Bronchial epithelial cell (primary cell): ENCODE measurements at places on chromosomes 1 and 21.
A peak's percentile ranks its signal among the peaks of the same experiment; 100 is the strongest.

DNA sequence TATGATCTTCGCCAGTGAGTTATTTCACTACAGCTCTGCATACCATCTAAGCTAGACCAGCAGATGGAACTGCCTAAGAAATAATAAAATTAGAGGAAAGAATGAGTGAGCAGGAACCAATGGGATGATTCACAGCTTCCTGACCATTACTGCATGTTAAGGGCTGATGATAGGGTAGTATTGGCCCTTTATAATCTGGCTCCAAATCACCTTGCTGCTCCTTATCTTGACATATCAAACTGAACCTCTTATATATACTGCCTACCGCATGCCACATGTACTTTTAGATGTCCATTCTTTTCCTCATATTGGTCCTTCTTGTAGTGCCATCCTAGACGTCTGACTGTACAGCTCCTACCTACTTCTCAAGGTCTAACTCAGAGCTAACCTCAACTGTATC is 524.4 kb downstream of the DPYD start:
- peak; percentile 12 for DNase-seq

GRCh38 chr1:152188673-152189591 is 29.9 kb upstream of the RPTN start:
- peak; percentile 61 for DNase-seq

GRCh38 chr1:31703431-31704270 is at the start of gene COL16A1:
TSS of gene COL16A1 (minus strand) at chr1:31704017. CDS start at chr1:31702193, 1,824 bp downstream.
- DNase-seq = peak; percentile 52

GRCh38 chr1:13702425-13703127 is 2.6 kb downstream of the PRDM2 start:
- DNase-seq = no peak

DNA sequence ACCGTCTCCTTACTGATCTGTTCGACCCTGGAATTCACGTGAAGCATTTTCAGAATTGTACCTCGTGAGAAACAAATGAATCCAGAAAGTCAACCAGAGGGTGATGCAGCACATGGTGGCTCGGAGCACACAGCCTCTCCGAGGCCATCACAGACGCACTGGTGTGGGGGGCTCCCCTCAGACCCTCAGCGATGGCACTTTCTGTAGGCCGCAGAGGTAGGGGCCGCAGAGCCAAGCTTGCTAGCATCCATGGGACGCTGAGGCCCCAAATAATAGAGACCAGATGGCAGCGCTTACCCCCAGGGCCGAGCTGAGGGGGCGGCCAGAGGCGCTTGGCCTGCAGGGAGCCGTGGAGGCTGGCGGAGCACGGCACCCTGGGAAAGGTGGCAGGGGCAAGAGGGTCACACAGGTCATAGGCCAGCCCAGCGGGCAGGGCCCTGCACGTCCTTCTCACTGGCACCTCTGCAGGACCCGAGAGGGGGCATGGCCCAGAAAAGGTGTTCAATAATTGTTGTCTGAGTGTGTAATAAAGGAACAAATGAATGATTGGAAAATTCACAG is 28.1 kb upstream of the COL6A2 start:
- no peak for DNase-seq

GRCh38 chr1:200038981-200039848 is 11.7 kb downstream of the NR5A2 start:
- no peak for DNase-seq

GRCh38 chr21:38769191-38769780 is 36.4 kb upstream of the ETS2 start:
- DNase-seq = no peak

DNA sequence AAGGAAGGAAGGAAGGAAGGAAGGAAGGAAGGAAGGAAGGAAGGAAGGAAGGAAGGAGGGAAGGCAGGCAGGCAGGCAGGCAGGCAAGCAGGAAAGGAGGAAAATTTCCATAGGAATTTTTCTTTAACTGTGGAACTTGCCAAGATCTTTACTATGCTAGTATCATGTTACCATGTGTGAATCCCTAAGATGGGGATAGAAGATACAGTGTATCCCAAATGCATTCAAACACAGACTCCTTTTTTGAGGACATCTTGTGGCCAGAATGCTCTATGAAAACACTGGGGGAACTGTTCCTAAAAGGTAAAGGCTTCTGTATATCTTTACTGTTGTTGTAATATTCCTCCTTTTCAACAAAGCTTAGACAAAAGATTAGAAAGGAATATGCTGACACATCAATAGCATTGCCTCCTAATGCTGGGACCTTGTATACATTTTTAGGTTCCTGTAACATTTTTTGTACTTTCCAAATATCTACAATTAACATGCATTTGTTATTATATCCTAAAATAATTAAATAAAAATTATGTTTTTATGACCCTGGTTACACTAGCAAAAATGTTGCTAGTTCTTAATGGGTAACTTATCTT is 20.6 kb downstream of the CCDC190 start:
- DNase-seq = no peak

DNA sequence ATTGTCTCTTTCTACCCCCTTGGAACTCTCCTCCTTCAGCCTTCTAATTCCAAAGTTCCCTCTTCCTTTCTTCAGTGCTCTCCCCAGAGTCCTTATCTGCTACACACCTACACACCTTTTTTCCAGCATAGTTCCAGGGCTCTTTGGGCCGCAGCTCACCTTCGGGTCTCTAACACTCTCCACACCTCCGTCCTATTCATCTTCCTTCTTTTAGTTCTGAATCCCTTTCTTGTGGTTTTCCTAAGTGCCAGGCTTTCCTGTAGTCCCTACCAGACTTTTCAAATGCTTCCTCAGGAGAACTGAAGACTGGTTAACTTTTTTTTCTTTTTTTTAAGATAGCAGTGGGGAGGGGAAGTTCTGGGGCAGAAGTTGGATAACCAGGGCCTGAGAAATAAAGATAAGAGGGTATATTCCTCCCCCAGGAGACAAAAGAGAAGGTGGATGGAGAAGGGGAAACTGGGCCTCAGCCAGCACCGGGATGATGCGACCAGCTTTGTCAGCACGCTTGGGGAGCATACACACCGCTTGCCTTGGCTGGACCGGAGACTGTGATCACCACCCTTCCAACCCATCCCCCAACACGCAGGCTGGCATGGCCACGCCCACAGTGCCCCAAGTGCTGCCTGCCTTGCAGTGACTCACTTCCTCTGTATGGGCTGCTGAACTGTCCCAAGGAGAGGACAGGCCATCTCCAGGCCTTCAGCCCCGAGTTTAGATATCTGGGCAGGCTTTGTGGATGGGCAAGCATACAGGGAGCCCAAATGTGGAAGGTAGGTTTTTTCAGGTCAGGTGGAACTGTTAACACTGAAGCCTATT is 2.5 kb upstream of the CERS2 start:
- DNase-seq = peak; percentile 85

GRCh38 chr1:243286409-243287122 is 30.7 kb downstream of the SDCCAG8 start:
- DNase-seq = peak; percentile 27

- DNase-seq = no peak
These were observed 160.2 kb downstream of the HIVEP3 start for GRCh38 chr1:41758500-41758899.

DNA sequence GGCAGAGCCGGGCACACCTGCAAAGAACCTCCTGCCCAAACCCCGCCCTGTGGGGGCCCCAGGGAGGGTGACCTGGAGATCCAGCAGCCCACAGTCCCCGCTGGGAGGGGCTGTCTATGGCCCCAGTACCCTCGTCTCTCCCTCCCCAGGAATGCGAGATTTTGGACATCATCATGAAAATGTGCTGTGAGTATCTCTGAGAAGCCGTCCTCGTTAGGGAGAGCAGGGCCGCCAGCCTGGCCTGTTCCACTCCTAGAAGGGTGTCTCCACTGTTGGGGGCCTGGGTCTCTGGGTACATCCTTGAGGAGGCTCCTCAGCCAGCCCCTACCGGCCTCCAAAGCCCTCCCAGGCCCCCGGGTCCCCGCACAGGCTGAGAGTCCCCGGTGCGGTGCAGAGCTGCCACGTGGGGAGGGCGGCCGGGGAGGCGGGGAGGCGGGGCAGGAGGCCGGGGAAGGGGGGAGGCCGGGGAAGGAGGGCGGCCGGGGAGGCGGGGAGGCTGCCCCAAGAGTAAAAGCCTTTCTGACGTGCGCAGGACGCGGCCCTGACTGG is 18.7 kb downstream of the COL6A1 start:
- DNase-seq = no peak

DNA sequence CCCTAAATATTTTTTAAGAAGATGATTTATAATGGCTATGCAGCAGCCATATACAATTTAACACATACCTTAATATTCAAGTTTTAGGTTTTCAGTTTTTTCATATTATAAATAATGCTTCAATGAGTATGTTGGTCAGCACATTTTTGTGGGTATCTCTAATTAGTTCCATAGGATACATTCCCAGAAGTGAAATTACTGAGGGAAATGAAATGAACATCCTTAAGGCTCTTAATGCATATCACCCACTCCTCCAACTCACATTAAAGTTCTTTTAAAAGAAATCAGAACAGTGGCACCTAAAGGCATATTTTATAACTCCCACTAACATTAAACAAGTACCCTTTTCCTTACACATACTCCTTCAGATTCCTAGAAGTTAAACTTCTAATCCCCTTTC is 56.1 kb downstream of the EYA3 start:
- DNase-seq = no peak

GRCh38 chr1:43822040-43822690 is 111.4 kb upstream of the ARTN start:
- peak; percentile 93 for DNase-seq
